Lung microvascular endothelial cell (primary cell): ENCODE measurements at places on chromosomes 2 and 18.

GRCh38 chr2:230230496-230231200, 5.1 kb downstream of the SP140 start:
- DNase-seq = no peak

DNA sequence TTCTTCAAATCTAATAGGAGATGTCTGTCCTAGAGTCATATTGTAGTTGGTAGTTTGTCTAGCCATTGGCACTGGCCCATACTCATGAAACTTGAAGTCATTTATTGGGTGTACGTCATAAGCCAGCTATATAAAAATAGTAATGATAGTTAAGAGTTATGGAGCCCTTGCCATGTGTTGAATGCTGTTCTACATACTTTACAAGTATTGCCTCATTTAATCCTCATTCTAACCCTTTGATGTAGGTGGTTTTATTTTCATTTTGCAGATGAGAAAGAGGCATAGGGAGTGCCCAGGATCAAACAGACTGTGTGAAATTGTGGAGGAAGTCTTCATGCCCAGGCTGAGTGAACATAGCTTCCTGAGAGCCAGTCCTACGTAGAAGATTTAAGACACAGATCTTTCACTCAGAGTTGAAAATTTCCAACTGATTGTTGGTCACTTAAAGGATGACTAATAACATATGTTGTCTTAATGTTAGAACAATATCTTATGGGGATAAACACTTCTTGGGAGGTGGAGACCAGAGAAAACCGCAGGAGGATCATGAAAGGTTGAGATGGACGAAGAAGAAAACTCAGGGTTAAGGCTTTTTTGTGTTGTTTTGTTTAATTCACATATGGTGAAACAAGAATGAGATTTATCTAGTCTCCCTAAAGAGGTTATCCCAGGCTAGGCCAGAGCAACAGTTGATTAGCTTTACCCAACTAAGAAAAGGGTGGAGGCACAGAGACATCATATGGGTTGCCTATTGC, 156.0 kb downstream of the CERS6 start:
- no peak for DNase-seq

DNA sequence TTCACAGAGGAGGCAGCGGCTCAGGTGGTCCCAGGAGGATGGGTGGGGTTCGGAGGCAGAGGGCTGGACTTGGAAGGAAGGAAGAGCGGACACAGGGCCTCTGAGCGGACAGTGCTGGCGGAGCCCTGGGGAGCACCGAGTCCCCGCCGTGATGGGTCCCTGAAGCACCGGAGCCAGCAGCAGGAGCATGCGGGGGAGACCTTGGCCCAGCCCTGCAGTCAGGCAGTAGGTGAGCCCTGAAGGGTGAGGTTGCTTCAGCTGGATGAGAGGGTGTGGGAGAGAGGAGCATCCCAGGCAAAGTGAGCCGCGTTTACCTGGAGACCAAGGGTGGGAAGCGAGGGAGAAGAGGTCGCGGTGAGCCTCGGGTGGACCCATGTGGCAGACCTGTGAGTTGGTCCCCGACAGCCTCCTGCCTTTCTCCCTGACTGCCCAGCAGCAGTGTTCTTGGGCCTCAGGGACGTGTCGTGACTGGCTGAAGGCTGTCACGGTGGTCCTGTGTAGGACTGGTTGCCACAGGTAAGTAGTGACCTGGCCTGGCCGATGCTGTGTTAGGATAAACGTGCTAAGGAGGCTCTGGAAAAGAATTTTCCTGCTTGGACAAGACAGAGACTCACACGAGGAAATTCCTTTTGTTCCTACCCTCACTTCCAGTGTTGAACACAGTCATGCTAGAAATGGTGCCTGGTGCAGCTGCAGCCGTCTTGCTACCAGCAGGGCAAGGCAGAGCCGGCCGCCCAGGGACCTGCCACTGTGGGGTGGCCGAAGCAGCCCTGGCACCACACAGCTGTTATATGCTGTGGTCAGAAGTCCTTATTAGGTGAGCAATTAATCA, 73.0 kb downstream of the RRM2 start:
- no peak for DNase-seq

DNA sequence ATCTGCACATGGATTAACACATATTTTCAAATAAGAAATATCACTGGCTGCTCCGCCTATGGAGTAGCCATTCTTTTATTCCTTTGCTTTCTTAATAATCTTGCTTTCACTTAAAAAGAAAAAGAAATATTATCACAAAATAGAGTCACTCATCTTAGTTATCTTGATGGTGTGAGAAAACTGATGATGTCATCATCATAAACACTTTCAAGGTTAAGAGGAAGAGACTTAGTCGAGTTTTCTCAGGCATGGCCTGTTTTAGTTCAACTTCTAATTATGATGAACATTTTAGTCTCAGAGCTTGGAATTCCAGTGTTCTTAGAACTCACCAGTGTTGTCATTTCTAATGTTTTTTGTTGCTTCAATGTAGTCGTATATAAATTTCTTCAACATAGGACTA, 506.1 kb downstream of the PTPRM start:
- peak; percentile 11 for DNase-seq

GRCh38 chr2:46320141-46320567, 22.9 kb downstream of the EPAS1 start:
- no peak for DNase-seq

DNA sequence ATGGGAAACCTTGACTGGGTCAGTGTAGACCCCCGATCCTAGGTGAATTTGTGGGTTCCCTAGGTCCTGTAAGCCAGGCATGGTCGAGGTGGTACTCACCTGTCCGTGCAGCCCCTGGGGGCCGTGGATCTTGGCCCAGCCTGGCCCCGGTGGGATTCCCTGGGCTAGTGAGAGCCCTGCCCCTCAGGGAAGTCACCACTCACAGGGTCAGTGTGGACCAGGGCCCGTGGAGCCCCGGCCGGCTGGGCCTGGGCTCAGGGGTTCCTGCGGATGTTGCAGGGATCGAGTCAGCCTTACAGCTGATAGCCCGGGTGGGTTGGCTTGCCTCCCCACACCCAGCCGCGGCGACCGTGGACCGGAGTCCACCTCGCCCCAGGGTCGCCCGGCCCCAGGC, 528 bp downstream of the ATG9A start:
- DNase-seq = no peak

DNA sequence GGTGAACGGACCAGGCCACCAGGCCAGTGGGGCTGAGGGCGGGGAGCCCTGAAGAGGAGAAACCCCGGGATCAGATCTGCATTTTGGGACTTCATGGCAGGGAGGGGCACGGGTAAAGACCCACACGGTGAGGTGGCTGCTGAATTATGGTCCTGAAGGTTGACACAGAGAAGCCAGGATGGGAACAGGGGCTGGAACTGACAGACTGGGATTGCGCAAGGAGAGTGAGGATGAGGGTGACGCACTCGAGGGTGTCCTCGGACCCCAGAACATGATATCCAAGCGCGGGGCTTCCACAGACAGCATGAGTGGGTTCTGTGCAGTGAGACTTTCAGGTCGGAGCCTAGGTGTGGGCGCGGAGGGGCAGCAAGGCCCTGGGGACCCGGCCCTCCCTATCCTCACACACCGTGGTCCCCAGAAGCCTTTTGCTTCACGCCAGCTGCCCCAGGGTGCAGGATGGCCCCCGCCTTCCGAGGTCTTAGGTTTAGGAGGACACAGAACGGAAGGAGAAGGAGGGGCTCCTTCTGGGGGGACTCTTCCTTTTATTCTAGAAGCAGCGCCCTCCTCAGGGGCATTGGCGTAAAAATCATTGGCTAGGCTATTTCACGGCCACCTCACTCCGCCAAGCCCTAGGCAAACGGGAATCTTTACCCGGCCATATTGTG, 416.8 kb upstream of the HS6ST1 start:
- no peak for DNase-seq

- no peak for DNase-seq
These were observed 167.5 kb downstream of the GRB14 start for GRCh38 chr2:164453656-164454305.

DNA sequence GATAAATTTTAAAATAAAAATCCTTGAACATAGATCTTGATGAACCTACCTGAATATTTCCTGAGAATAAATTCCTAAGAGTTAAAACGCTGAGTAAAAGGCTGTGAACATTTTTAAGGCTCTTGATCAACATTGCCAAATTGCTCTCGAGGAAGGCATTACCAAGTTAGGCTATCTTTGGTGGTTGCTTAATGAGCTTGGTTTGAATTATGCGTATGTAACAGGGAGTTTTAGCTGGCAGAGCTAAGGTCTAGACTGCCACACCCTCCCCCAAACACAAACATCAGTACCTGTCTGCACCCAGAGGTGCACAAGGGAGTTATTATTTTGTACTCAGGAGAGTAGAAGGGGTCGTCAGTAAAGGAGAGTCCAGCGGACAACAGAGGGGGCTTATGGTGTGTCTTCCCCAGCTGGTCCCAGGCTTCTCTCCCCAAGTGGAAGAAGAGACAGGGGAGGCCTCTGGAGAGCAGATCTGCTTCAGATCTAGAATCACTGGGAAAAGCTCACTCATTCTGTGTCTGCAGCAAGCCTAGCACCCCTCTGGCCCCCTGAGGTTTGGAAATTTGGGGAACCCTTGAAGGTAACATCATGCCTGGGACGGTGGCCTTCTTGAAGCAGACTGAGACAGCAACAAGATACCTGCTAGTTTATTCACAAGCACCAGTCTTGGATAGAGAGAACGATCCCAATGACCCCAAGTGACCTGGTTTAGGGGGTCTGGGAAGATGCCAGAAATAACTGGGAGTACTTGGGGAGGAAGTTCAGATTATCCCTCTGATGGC, 197.2 kb upstream of the ID2 start:
- no peak for DNase-seq

DNA sequence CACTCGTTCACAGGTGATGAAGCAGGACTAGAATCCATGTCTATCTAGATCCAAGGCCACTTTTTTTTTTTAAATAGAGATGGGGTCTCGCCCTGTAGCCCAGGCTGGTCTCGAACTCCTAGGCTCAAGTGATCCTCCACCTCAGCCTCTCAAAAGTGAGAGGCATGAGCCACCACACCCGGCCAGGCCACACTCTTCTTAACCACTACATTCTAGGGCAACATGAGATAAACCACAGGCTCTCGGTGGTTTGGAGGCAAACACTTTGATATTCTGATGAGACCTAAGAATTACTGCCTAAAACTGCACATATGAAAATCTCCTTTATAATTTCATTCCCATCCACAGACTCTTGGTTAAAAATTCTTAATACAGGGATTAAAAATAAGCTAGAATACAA, 51.8 kb downstream of the USP34 start:
- no peak for DNase-seq

DNA sequence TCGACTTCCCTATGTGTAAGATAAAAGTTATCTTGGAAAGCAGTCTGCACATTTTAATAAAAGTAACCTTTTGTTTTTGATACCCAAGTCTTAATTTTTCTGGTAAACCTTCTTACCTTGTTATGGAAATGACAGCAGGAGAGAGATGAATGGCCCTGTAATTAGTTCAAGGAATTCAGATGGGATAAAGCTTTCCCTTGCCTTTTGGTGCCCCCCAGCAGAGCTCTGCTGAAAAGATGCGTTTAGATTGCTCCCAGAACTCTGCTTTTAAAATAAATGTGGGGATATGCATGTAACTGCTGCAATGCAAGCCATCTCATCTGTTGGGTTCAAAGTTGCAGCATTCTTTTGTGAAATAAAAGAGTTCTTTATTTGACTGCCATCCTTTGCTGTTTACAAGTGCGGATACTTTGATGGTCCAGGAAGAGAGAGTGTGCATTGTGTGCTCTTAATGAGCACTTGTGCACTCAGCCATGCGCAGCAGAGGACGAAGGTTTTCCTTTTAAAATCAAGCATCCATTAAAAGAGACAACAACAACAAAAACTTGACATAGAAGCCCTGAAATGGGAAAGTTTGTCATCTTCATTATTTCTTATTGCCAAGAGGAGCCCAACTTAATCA, 176.7 kb upstream of the ST6GAL2 start:
- DNase-seq = no peak

- peak; percentile 42 for DNase-seq
These were observed 45.8 kb downstream of the PTPN2 start for GRCh38 chr18:12838178-12838634.

- DNase-seq = no peak
These were observed 448.3 kb upstream of the SLC14A2 start for GRCh38 chr18:45166836-45167551.

DNA sequence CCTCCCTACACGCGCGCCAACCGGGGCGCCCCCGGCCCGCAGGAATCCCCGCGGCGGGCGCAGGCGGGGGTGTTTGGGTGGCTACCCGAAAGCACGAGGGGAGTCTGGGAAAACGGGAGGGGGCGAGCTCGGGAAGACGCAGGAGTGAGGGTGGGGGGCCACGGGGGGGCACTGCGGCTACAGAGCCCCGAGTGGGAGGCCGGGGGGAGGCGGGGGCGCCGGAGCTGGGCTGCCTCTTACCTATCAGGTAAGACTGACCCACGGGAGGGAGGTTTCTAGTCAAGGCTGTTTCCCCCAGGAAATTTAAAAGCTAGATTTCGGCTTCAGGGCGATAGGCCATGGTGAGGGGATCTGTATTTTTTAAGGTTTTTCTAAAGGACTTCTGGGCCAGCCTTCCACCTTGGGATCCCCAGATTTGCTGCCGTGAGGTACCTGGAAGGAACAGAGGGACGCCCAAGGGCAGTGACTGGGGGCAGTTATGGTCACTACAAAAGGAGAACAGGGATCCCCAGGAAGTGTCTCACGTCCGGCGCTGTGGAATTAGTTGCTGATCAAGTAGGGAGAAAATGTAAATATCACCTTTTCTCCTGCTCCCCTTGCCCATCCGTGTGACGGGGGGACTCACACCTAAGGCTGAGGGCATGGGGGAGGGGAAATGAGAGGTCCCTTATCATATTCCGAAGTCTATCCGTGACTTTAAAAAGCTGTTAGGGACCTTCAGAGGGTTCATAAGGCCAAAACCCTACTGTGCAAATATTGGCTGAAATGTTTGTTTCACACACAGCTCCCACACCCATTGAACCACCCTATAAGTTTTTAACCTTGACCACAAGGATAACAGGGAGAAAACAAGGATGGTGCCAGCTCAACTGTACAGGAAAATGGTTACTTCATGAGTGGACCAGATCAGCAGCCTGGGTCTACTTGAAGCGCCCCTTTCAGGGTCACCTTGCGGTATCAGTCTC, 638 bp upstream of the IRS1 start:
- no peak for DNase-seq

DNA sequence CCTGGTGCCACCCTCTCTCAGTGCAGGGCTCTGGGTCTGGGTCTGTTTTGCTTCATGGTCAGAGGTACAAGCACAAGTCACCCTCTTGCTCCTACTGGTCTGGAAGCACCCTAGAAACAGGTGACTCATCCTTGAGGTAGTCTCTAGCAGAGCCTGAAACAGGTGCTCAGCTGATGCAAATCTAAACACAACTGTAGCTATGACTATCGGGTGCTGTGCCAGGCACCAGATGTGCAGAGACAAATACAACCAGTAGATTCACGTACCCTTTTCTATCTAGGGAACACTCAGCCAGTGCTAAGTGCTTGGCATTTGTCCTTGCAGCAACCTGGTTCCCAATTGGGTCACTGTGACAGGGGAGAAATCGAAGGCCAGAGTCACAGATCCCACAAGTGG, 140.9 kb upstream of the MYCN start:
- DNase-seq = no peak
